Muscle of leg (tissue), 16 donors: ENCODE measurements at places on chromosomes 13 and 19. TPM values are rescaled to one million over a fixed set of nuclear protein-coding genes. Genes with fewer than 3 reads are reported as not detected.

- H3K4me3 ChIP-seq: no peak within 1 kb of the TSS
- peak; percentile 25 for DNase-seq
- peaks cover 4% of the 10 kb centered on the region for H3K27me3 ChIP-seq
- no peak within 1 kb of the TSS for H3K27ac ChIP-seq
- peaks cover 3% of the 10 kb centered on the region for H3K4me1 ChIP-seq
These were observed at the start of gene TMEM272 for GRCh38 chr13:51844862-51845573. Gene TMEM272, minus strand, starts transcription at chr13:51845177. Its CDS starts 6,647 bp downstream, at chr13:51838530.

The CCNA1 gene
- 0.75 TPM for total RNA-seq

The SIGLEC8 gene
- total RNA-seq: 0.04 TPM

- H3K36me3 ChIP-seq: no peaks in the 10 kb centered on the region
- H3K4me1 ChIP-seq: no peaks in the 10 kb centered on the region
- H3K4me3 ChIP-seq: no peak overlapping the region
- H3K27me3 ChIP-seq: no peaks in the 10 kb centered on the region
- no peak overlapping the region for H3K27ac ChIP-seq
These were observed 109.2 kb downstream of the FNDC3A start for GRCh38 chr13:49084961-49085360.

GRCh38 chr13:47206111-47206510 is 309.3 kb upstream of the HTR2A start:
- H3K4me3 ChIP-seq: no peak overlapping the region
- no peak overlapping the region for H3K27ac ChIP-seq
- H3K36me3 ChIP-seq: no peaks in the 10 kb centered on the region
- H3K4me1 ChIP-seq: no peaks in the 10 kb centered on the region
- H3K27me3 ChIP-seq: no peaks in the 10 kb centered on the region
- DNase-seq: peak; percentile 87

DNA sequence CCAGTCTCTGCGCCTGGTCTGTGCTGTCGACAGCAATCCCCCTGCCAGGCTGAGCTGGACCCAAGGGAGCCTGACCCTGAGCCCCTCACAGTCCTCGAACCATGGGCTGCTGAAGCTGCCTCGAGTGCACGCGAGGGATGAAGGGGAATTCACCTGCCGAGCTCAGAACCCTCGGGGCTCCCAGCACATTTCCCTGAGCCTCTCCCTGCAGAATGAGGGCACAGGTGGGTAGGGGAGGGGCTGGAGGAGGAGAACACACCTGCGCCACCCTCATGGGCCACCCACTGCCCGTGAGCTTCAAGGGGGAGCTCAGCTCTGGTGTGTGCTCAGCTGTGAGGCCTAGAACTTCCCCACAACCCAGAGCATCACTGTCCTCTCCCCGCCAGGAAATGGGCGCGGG is 38.6 kb upstream of the CD33 start:
- no peaks in the 10 kb centered on the region for H3K4me1 ChIP-seq
- no peaks in the 10 kb centered on the region for H3K36me3 ChIP-seq
- no peak for DNase-seq
- H3K27me3 ChIP-seq: peaks cover 5% of the 10 kb centered on the region
- no peak overlapping the region for H3K27ac ChIP-seq
- no peak overlapping the region for H3K4me3 ChIP-seq

GRCh38 chr19:41323430-41324125 is 13.6 kb downstream of the CCDC97 start:
- peak; percentile 43 for DNase-seq
- peaks cover 66% of the 10 kb centered on the region for H3K4me1 ChIP-seq
- H3K27ac ChIP-seq: peak overlapping the region; percentile 20
- H3K27me3 ChIP-seq: peaks cover 8% of the 10 kb centered on the region
- no peak overlapping the region for H3K4me3 ChIP-seq
- H3K36me3 ChIP-seq: peaks cover 55% of the 10 kb centered on the region

DNA sequence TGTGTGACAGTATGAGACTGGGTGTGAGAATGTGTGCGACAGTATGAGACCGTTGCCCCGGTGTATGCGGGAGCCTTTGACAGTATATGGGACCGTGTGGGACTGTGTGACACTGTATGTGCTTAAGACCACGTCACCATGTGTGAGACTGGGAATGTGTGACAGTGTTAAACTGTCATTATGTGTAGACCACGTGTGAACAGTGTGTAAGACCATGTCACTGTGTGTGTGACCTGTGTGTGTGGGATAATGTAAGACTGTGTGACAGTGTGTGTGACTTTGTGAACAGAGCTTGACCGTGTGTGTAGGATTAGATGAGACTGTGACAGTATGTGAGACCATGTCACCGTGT is 549 bp downstream of the ZNF583 start:
- no peak for DNase-seq
- H3K36me3 ChIP-seq: peaks cover 24% of the 10 kb centered on the region
- peak overlapping the region; percentile 93 for H3K4me3 ChIP-seq
- H3K27me3 ChIP-seq: no peaks in the 10 kb centered on the region

The CCDC97 gene
- 14.4 TPM for total RNA-seq

- no peaks in the 10 kb centered on the region for H3K36me3 ChIP-seq
- no peak overlapping the region for H3K4me3 ChIP-seq
- no peak for DNase-seq
- H3K27me3 ChIP-seq: no peaks in the 10 kb centered on the region
- H3K27ac ChIP-seq: no peak overlapping the region
These were observed 26.1 kb upstream of the PEPD start for GRCh38 chr19:33547676-33548075.

- peaks cover 86% of the 10 kb centered on the region for H3K4me1 ChIP-seq
- peak overlapping the region; percentile 99 for H3K27ac ChIP-seq
- H3K27me3 ChIP-seq: peaks cover 5% of the 10 kb centered on the region
- H3K4me3 ChIP-seq: peak overlapping the region; percentile 95
- H3K36me3 ChIP-seq: peaks cover 52% of the 10 kb centered on the region
These were observed 1.2 kb downstream of the CIRBP start for GRCh38 chr19:1270213-1270853.

GRCh38 chr13:26508885-26509284 is 48.6 kb upstream of the WASF3 start:
- no peaks in the 10 kb centered on the region for H3K27me3 ChIP-seq
- H3K4me1 ChIP-seq: no peaks in the 10 kb centered on the region
- peak; percentile 78 for DNase-seq
- no peak overlapping the region for H3K27ac ChIP-seq
- H3K4me3 ChIP-seq: no peak overlapping the region

The TUBA3C gene
- total RNA-seq: not detected

DNA sequence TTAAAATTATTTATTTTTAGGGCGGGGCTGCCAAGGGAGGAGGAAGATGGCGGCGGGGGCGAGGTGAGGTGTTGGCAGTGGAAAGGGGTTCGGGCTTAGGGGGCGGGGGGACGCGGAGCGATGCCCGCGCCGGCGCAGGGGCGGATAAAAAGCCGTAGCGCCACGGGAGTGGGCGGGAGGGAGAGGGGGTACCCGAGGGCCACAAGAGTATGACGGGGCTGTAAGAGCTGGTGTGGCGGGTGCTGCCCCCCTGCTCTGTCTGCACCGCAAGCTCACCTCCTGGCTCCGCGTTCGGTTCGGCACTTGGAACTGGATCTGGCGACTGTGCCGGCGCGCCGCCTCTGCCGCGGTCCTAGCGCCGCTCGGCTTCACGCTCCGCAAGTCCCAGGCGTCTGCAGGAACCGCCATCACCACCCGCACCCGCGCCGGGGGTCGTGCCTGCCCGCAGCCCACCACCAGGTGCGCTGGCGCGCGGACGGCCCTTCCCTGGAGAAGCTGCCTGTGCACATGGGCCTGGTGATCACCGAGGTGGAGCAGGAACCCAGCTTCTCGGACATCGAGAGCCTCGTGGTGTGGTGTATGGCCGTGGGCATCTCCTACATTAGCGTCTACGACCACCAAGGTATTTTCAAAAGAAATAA is 265.2 kb upstream of the SGCG start:
- peak; percentile 74 for DNase-seq
- H3K36me3 ChIP-seq: no peaks in the 10 kb centered on the region
- peaks cover 2% of the 10 kb centered on the region for H3K27me3 ChIP-seq
- peak overlapping the region; percentile 74 for H3K4me3 ChIP-seq
- H3K27ac ChIP-seq: peak overlapping the region; percentile 51

The FRY gene
- 55.9 TPM for total RNA-seq

The WIZ gene
- 6.8 TPM for total RNA-seq

GRCh38 chr13:43305416-43305815 is 282.0 kb downstream of the DNAJC15 start:
- peaks cover 48% of the 10 kb centered on the region for H3K4me1 ChIP-seq
- H3K4me3 ChIP-seq: no peak overlapping the region
- DNase-seq: no peak
- no peaks in the 10 kb centered on the region for H3K27me3 ChIP-seq
- peaks cover 2% of the 10 kb centered on the region for H3K36me3 ChIP-seq

DNA sequence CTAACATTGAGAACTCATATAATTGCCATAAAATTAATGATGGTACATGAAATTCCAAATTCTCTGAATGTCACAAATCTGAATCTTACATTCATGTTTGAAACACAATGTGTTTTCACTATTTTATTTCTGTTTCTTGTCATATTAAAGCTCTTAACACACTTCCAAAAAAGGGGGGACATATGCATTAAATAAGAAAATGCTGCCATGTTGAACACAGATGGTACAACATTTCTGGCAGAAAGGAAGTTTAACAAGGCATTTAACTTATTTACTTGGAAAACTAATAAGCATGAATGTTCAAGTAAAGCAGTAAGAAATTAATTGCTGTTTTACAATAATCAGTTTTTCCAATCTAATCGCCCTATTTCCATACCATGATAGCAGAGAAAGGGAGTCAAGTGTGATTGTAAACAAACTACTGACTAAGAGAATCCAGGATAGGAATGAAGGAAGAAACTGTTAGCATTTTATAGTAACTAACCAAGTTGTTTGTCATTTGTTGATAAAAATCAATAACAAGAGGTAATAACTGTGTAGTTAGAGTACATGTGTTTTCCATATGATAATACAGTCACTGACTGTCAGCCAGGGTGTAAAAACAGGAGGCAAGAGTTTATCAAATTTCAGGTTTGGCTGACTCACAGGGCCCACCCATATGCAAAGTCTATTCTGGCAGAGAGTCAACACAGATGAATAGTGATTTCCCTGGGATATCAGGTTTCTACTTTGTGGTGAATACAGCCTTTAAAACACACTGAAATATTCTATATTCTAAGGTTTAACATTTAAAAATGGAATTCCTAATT is 5.7 kb upstream of the FOXO1 start:
- H3K4me1 ChIP-seq: peaks cover 13% of the 10 kb centered on the region
- H3K36me3 ChIP-seq: no peaks in the 10 kb centered on the region
- peak; percentile 81 for DNase-seq

DNA sequence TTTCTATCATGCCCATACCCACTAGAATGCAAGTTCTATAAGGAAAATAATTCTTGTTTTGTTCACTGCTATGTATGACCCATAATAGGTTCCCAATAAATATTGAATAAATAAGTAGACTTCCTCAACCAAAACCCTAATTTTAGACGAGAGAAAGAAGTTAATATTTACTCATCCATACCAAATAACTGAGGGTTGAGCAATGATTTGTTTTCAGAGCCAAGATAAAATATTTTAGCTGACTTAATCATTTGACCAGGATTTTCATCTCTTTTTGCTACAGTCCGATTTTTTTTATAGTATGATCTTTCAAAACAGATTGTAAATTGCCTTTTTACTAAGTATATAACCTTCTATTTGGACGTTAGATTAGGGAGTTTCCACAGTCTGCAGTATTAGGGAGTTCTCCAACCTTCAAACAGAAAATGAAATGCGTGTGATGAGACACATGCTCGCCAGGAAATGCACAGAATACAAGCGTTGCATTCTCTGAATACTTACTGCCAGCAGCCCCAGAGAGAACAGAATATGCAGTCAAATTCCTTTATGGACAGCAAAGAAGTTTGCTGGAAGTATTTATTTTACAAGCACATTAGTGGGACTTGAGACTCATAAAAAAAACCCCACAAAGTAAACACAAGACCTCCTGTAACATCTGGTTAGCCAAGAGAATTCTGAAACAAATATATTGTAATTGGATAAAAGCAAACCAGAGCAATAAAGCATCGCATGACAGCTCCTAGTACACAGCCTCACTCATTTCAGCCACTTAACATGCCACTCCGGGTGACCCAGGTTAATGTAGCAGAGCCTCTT is 230.0 kb downstream of the MYO16 start:
- H3K4me3 ChIP-seq: no peak overlapping the region
- peak; percentile 48 for DNase-seq
- H3K4me1 ChIP-seq: no peaks in the 10 kb centered on the region
